Regular cardiac myocyte (primary cell): ENCODE measurements at places on chromosomes 2 and 18. TPM values are rescaled to one million over a fixed set of nuclear protein-coding genes. Genes with fewer than 3 reads are reported as not detected.

POTEE gene
- total RNA-seq, result not detected in 2 replicates

ERMN gene
- total RNA-seq, result 0.19 and 0.28 TPM in 2 replicates

KIF5C gene
- total RNA-seq, result 0.28 and 0.38 TPM in 2 replicates

PLB1 gene
- total RNA-seq, result 0.96 and 1.4 TPM in 2 replicates

MEP1B gene
- total RNA-seq, result under 0.01 TPM in 1 of 2 replicates, not detected in the other

ACMSD gene
- total RNA-seq, result 0.28 TPM in 1 of 2 replicates, not detected in the other

SLC30A3 gene
- total RNA-seq, result under 0.01 and 0.19 TPM in 2 replicates

SPEG gene
- total RNA-seq, result 7.9 and 13.0 TPM in 2 replicates

KCNG3 gene
- not detected in 2 replicates for total RNA-seq

ITGA6 gene
- 16.3 and 22.6 TPM in 2 replicates for total RNA-seq

PRKAG3 gene
- total RNA-seq, result under 0.01 TPM in 1 of 2 replicates, not detected in the other

CCDC142 gene
- 18.0 and 22.3 TPM in 2 replicates for total RNA-seq

MSTN gene
- total RNA-seq, result 0.56 TPM in 1 of 2 replicates, not detected in the other

COQ10B gene
- total RNA-seq, result 67.9 and 68.2 TPM in 2 replicates

C2orf80 gene
- not detected in 2 replicates for total RNA-seq
